ENCODE measurements at places on chromosomes 5 and 9. TPM values are rescaled to one million over a fixed set of nuclear protein-coding genes. Genes with fewer than 3 reads are reported as not detected.

DNA sequence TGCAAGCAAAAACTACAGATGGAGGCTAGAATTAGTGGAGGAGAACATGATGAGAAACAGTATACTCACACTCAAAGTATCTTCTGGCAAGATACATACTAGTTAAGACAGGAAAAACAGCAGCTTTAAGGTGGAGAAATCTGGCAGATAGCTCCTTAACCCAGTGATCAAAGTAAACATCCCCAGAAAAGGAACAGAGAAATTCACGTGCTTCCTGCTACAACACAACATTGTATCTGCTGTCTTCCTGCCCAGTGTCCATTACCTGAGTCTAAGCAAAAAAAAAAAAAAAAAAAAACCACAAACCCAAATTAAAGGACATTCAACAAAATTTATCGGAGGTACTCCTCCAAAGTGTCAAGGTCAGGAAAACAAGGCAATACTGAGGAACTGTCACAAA, 38.4 kb downstream of the ROR2 start:
- no peak for DNase-seq

- no peak for DNase-seq
These were observed 52.7 kb upstream of the OSMR start for GRCh38 chr5:38793099-38793498.

DNA sequence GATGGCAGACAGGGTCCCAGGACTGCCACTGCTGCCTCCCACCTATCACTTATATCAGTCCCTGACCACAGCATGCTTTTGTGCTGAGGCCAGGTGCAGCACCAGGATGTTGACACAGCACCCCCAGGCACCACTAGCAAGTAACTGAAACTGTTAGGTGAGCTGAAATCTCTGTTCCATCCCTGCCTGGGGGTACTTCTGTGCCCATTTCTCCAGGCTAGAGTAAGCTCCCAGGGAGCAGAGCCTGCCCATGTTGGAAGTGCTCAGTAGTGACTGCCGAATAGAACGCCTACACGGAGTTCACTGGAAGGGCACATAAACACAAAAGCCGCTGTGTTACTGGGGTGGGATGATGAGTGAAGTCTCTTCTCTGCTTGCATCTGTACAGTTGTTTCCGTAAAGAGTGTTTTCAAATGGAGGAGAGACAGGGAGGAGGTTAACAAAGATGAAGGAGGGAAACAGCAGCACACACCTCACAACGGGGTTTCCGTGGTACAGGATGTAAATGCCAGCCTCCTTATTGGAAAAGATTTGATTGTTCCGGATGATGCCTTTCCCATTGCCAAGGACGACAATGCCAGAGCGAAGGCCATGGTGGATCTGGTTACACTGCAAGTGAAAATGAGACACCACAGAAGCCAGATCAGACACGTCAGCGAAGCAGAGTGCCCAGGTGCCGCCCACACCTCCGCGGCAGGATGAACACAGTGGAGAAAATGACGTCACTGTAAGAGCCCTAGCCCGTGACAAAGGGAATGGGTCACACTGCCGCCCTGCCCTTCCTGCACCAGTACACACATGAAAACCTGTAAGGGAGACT, 43.1 kb downstream of the POLR1E start:
- DNase-seq: no peak

Gene DMRT3
- total RNA-seq: not detected

Gene TAL2
- total RNA-seq: not detected

Gene CD72
- total RNA-seq: not detected

GRCh38 chr9:69009708-69010107, 4.2 kb downstream of the PRKACG start:
- DNase-seq: no peak

GRCh38 chr5:14829396-14829795, 42.2 kb downstream of the ANKH start:
- no peak for DNase-seq

Gene C5orf52
- total RNA-seq: not detected

- DNase-seq: no peak
These were observed 24.0 kb upstream of the ANKRD31 start for GRCh38 chr5:75260708-75261107.

Gene KLF4
- total RNA-seq: 21.3 TPM

GRCh38 chr9:94870465-94870792, 143.9 kb downstream of the AOPEP start:
- DNase-seq: no peak

Gene SLC34A1
- total RNA-seq: not detected

Gene FOCAD
- total RNA-seq: 25.1 TPM

Gene NME5
- 0.50 TPM for total RNA-seq

Gene SV2C
- total RNA-seq: 0.14 TPM

Gene PCDHB11
- 0.95 TPM for total RNA-seq

Measured in heart left ventricle (tissue), 16 donors.